ENCODE measurements at places on chromosomes 7 and 10.
A peak's percentile ranks its signal among the peaks of the same experiment; 100 is the strongest.

DNA sequence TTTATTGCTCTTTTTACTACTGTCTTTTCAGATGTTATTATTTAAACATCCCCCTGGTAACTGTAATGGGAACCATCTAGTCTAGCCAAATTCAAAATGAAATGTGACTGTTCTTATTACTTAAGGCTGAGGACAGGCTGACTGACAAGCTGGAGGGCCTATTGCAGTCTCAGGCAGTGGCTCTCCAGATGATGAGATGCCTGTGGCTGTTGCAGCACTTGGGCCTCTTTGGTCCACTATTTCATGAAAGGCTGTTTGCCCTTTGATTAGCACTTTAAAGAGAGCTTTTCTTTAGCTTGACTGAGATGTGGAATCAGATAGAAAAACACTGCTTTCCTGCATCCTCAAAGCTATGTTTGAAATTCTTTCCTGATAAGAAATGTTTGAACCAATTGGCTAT, 540.5 kb downstream of the SORCS3 start:
- no peak for DNase-seq

DNA sequence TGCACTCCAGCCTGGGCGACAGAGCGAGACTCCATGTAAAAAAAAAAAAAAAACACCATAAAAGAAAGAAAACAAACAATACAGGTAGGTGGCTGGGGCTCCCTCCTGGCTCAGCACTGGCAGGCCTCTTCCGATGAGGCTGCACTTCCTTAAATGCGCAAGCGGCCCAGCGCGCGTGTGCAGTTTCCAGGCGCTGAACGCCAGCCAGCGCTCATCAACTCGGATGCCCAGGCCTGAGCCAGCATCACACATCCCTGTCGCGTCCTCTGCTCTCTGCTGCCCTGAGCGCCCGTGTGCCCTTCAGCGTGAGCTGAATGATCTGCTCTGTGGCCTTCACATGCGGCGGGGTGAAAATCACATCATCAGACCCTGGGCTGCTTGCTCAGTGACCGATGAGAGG, 31.8 kb downstream of the NUDT1 start:
- DNase-seq: no peak

DNA sequence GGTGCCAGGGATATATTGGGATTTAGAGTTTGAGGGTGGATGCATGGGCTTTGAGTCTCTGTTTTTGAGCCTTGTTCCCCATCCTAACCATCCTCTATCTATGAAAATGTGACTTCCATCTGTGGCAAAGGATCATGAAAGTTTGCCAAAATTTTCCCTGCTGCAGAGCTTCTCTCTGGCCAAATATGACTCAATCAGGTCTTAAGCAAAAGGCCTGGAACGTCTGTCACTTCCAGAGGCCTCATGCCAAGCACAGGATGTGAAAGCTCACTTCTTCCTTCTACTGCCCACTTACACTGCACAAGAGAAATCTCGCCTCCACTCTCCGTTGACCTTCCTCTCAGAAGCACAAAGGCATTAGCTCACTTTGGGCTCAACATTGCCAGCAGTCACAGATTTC, 696.9 kb upstream of the NRP1 start:
- DNase-seq: no peak

DNA sequence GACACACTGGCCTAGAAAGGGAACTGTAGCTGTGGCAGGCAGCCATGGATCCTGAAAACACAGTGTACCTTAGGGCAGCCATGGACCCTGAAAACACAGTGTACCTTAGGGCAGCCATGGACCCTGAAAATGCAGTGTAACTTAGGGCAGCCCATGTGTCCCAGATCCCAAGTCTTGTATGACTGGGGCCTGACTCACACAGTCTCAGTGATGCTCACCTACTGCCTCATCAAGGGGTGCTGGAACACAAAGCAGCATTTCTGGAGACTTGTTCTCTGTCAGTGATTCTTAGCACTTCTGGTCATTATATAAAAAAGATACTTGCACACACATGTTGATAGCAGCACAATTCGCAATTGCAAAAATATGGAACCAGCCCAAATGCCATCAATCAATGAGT, 70.2 kb upstream of the LAMB4 start:
- no peak for DNase-seq

DNA sequence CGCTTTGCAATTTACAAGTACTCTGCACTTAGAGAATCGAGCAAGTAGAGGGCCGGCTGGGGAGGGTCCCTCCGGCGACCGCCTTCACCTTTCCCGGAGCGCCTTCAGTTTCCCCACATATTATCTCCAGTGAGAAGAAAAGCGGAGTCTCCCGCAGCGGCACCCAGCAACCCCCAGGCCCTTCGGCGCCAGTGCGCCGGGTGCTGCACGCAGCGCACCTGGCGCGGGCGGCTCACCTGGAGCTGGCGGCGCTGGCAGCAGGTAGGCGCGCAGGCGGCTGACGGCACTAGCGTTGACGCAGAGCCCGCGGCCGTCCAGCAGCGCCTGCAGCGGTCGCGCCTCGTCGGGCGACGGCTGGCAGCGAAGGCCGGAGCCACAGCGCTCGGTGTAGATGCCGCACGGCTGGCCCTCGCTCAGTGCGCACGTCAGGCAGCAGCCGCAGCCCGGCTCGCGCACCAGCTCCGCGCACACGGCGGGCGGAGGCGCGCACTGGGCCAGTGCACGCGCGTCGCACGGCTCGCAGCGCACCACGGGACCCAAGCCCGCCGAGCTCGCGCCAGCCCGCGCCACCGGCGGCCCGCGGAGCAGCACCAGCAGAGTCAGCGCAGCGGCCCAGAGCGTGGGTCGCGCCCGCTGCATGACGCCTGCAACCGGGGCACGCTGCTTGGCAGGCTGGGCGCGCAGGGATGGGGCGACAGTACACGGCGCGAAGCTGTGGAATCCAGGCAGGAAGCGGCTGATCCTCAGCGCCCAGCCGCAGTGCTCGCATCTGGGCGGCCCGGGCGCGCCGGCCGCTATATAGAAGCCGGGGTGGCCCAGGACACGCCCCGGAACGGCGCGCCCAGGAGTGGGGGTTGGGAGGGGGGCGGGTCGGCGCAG, at the start of gene IGFBP3:
IGFBP3 (minus strand) TSS at position 771 of the 879 bp plus-strand sequence; CDS start at position 639, 132 bp downstream.
- DNase-seq: no peak

GRCh38 chr10:114703377-114704107, 45.5 kb upstream of the ABLIM1 start:
- peak; percentile 33 for DNase-seq

DNA sequence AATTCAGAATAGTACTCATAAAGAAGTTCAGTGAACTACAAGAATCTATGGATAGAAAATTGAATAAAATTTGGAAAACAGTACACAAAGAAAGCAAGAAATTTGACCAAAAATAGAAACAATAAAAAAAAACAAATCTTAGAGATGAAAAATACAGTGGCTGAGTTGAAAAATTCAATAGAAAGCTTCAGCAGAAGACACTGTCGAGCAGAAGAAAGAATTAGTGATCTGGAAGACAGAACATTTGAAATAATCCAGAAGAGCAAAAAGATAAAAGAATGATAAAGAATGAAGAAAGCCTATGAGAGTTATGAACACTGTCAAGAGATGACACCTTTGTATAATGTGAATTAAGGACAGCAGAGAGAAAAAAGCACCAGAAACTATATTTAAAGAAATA, 480.6 kb downstream of the SDK1 start:
- no peak for DNase-seq

- DNase-seq: no peak
Observed at GRCh38 chr10:78656417-78657162, 412.2 kb upstream of the ZMIZ1 start.

GRCh38 chr7:21986096-21986495, 40.4 kb upstream of the CDCA7L start:
- no peak for DNase-seq

GRCh38 chr10:127892743-127893142, at the start of gene CLRN3:
CLRN3 (minus strand) TSS chr10:127892941; CDS start chr10:127892784, 157 bp downstream.
- DNase-seq: no peak

DNA sequence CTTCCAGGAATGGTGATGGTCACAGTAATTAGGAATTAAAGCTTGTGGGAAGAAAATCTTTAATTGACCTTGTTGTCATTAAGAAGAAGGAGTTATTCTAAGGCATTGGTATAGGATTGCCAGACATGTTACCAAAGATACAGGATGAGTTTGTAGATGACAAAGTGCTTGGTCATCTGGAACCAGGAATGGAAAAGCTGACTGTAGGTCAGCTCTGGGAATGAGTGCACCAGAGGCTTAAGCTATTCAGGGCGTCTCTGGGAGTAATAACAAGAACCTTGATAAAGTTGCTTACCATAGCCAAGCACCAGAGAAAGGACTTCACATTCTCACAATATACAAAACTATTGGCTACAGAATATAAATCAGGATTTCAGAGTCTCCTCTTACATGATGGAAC, 89.0 kb downstream of the PHTF2 start:
- DNase-seq: no peak

GRCh38 chr7:153576096-153576495, 476.1 kb upstream of the DPP6 start:
- no peak for DNase-seq

DNA sequence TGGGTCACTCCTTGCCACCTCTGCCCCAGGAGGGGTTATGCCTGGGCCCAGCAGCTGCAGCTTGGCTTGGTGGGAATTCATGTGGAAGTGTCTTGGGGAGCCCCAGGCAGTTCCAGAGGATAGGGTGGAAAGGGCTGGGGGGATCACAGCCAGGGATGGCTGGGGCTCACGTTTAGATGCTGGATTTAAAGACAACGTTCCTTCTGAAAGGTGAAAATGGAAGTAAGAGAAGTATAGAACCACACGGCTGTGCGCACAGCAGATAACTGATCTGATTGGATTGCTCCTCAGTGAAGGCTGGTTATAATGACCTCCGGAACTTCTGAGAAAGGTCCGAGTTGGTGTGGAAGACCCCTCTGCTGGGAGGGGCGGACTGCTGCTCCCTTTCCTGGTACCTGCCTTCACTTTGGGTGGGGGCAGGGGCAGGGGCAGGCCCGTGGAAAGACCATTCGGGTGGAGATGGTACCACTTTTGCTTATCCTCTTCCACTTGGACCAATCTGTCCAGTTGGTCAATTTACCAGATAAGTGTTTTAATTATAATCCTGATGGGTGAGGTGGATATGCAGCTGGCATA, 7.9 kb upstream of the MYL7 start:
- no peak for DNase-seq

DNA sequence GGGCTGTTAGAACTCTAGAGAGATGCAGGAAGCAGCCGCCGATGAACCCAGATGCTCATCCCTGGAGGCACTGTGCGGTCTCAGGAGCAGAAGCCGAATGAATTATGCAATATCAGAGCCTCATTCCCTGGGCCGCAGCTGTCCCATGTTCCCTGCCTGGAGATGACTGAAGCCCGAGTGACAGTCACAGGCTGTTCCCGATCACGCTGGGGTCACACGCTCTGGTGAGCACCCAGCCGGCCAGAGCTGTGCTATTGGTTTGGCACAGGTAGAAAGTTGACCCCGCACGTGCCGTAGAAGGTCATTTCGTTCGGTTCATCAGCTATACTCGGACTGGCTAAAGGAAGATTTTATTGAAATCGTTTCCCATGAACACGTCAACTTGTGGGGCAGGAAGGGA, 140.5 kb upstream of the SH2B2 start:
- no peak for DNase-seq

DNA sequence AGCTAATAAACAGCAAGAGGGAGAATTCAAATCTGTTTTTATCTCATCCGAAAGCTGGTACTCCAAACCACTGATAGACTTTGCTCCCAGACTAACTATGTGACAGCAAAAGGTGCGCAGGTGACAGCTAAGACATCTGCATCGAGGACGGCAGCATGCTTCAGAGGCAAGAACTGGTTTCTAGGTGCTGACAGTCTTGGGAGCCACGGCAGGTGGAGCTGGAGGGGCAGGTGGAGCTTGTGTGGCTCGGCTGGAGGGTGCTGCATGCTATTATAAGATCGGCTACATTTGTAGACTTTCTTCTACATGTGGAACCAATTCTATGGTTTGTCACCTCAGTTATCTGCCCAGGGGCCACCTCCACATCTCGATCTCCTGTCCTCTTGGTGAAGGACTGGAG, 21.8 kb upstream of the MMP21 start:
- DNase-seq: no peak

- no peak for DNase-seq
Observed at GRCh38 chr10:19848226-19848985, 32.2 kb downstream of the PLXDC2 start.

DNA sequence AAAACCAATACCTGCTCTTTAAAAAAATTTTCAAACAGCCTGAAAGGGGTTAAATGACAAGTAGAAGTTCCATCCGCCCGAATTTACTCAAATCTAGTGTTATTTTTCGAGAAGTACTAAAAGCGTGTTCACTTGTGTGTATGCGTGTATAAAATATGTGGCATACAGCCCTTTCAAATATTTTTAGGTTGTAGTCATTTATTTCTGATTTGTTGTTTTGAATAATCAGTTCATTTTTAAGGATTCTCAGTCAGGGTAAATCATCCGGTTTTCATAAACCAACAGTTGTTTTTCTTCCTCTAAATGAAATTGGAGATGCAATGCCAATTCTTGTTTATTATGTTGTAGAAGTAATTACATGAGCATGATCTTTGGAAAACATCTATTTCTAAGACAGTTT, 6.9 kb upstream of the SUN1 start:
- no peak for DNase-seq

DNA sequence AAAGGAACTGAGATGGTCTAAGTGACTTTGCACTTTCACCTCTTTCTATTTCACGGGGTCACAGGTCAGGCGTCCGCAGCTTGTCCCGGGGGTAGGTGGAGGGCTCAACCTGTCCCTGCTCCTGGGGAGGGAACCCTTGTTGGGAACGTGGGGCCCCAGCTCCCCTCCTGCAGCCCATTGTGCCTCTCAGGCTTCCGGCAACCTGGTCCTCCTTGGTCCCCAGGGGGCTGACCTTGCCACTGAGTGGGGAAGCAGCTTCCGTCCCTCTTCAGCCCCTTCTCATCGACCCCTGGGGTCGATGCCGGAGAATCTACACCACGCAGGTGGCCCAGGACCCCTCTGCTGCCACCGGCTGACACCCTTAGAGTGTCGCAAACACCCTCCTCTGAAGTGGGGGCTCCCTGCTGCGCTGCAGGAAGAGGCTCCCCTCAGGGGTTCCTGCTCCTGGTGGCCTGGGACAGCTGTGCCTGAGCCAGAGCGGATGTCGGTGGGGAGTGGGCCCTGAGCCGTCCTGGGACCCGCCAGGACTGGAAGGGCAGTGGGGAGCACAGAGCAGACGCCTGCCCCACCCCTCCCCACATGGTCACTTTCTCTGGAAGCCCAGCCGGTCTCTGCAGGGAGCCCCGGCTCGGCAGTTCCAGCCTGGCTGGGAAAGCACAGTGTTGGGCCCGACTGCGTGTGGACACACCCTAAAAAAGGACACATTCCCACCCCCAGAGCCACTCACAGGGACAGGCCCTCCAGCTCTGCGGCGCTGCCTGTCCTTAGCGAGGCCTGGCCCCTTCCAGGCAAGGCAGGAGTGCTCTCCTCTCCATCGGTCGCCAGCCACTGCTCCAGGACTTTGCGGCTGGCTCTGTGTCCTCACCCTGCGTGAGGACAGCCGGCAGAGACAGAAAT, 357.5 kb upstream of the SHH start:
- DNase-seq: no peak

All from NCI-H1694 (cell line).